ENCODE measurements at places on chromosomes 5 and 9.

GRCh38 chr9:17878810-17879370 is 300.0 kb downstream of the SH3GL2 start:
- no peak for DNase-seq

DNA sequence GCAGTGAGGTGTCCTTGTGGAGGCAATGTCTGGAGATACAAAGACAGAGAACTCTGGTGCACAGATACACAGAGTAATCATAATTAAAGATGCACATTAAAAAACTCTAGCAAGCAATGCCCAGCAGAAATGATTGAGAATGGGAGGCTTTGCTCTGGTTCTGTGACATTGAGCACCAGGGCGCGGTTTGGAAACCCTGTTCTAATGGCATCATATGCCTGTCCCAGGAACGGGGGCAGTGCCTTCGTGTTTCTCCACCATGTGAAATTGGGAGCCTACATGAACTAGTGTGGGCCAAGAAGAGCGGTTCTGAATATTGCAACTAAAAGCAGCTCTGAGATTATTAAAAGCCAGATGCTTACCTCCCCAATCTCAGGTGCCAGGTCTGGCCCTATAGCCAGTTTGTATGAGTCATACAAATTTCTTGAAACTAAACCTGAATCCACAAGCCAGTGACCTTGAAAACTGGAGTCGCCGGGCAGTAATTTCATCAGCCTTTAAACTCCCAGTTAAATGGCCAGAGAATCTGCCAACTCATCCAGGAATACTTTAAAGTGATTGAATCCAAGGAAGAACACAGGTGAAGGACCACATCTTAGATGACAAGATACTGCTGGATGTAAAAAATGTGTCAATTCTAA is 22.2 kb upstream of the CTSL start:
- DNase-seq: no peak

GRCh38 chr5:74316064-74316603 is 324.4 kb downstream of the ENC1 start:
- DNase-seq: no peak

DNA sequence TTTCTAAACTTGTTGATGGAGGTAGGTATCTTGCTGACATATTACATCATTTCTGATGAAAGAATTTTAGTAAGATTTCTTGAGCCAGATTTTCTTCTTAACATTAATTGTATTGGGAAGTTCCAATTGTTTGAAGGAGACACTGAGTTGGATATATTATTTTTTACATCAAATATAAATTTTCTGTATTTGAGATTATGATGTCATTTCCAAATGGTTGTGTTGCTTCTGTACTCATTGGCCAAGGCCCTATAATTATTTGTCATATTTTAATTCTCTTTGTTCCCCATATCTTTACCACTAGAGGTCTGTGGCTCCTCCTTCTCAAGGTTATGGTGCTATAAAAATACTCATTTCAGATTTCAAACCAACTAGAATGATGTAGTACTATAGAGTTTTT is 53.4 kb downstream of the ITGA1 start:
- DNase-seq: no peak

DNA sequence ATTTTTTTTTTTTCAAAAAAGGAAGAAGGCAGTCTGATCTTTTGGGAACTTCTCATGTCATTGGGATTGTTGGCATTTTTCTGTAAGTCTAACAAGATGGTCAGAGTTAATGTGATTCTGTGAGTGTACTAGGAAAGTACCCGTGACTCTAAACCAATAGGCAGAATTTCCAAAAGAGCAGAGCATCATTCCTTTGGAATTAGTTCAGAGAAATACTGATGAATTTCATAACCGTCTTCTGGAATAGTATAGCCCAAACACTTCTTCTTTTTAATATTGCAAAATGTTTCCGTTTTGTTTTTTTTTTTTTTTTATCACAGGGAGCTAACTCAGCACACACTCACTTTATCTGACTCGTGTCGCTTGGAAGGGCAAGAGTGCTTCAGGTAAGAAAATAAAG is 407.4 kb downstream of the DTWD2 start:
- no peak for DNase-seq

GRCh38 chr5:72248410-72248981 is 71.5 kb downstream of the MRPS27 start:
- no peak for DNase-seq

DNA sequence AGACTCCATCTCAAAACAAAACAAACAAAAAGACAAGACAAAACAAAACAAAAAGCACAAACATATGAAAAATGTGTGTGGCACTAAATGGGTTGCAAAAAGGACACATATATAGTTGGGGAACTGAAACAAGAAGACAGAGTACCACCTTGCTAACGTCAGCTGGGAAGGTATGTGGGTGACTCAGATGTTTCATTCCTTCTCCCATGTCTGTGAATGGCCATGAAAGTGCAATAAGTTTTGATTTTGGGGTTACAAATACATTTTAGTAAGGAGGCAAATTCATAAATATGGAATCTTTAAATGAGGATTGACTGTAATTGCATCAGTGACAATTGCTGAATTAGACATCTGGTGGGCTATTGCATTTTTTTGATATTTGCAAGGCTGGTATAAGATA is 81.6 kb upstream of the KLF4 start:
- DNase-seq: no peak

DNA sequence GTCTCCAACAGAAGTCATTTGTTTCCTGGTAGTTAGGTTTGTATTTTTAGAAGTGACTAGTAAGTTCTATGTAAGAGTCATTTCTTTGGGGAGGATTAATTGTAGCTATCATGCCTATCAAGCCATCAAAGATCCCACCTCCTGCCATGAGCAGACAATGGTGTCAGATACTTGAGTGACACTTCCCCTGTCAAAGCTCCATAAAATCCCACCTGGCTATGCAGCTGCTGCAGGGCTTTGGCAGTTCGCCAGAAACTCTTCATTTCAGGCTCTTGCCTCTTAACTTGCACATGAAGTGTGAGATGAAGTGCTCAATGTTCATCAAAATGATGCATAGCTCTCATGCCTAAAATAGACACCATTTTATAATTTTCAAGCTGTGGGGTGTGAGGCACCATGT is 312.1 kb downstream of the CDH12 start:
- no peak for DNase-seq

DNA sequence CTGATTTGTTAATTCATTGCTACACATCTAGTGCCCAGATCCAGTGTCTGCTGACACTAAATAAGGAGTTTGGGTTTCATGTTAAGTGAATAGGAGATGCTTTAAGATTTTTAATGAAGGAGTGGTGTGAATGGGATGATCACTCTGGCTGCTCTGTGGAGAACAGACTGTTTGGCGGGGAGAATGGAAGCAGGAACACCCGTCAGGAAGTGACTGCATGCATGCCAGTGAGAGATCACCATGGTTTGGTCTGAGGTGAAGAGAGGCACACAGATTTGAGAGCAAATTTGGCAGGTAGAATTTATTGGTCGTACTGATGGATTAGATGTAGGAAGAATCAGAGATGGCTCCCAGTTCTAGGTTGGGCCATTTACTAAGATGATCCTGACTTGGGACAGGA is 19.8 kb downstream of the ATP6V0E1 start:
- no peak for DNase-seq

GRCh38 chr5:143714629-143715028 is 97.3 kb upstream of the HMHB1 start:
- DNase-seq: no peak

GRCh38 chr5:61802456-61802855 is 470.4 kb downstream of the ZSWIM6 start:
- DNase-seq: no peak

GRCh38 chr5:179168664-179169063 is 108.5 kb downstream of the ZNF354C start:
- no peak for DNase-seq

DNA sequence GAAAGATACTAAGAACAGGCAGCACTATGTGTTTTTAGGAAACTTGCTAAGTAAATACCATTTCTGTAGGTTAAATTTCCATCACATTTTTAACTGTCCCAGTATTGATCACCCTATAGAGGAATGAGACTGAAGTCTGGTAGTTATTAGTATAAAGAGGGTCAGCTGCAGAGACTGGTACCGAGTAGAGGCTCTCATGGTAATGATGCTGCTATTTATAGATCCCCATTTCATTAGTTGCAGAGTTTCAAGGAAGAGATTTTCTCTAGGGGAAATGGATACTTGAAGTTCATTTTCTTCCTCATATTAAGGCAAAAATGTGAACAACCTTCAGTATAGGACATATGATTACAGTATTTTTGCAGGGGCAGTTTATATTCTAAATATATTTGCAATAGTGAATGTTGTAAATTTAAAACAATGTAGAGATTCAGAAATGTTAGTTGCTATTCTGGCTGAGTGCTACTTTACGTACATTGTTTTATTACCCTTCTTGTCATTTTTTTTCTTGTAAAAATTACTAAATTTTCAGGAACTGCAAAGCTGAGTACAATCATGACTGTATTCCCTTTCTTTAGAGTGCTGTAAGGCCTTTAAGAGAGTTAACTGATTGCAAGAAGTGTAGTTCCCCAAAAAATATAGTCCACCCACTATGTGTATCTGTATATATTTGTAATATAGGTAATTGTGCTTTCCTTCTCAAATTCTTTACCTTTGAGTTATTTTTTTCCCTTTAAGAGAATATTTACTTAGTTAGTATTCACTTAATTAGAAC is 14.7 kb downstream of the PBX3 start:
- no peak for DNase-seq

DNA sequence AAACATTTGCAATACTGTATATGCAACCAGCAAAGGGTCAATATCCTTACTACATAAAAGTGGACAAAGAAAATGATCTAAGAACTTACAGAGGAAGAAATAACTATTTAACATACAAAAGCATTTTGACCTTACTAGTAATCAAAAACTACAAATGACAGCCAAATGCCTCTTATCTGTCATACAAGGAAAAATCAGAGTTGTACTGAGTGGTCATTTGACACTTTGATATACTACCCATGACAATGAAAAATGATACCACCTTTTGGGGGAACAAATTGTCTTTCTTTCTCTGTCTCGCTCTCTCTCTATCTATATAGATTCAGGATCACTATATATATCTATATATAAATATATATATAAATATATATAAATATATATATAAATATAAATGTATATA is 50.4 kb upstream of the ZSWIM6 start:
- no peak for DNase-seq

DNA sequence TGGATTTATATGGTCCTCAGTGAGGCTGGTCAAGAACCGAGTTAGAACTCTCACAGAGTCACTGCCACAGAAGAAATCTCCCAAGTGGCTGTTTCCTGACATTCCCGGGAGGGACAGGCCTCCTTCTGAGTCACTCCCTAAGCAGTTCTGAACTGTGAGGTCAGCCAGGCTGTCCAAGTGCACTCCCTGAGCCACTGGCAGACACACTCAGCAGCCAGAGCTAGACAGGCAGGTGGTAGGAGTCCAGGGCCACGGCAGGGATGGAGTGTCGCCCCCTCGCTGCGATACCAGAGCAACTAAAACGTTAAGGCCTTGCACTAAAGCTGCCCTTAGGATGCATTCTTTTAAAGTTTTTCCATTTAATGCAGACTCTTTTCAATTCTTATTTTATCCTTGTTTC is 3.4 kb downstream of the IL4 start:
- no peak for DNase-seq

DNA sequence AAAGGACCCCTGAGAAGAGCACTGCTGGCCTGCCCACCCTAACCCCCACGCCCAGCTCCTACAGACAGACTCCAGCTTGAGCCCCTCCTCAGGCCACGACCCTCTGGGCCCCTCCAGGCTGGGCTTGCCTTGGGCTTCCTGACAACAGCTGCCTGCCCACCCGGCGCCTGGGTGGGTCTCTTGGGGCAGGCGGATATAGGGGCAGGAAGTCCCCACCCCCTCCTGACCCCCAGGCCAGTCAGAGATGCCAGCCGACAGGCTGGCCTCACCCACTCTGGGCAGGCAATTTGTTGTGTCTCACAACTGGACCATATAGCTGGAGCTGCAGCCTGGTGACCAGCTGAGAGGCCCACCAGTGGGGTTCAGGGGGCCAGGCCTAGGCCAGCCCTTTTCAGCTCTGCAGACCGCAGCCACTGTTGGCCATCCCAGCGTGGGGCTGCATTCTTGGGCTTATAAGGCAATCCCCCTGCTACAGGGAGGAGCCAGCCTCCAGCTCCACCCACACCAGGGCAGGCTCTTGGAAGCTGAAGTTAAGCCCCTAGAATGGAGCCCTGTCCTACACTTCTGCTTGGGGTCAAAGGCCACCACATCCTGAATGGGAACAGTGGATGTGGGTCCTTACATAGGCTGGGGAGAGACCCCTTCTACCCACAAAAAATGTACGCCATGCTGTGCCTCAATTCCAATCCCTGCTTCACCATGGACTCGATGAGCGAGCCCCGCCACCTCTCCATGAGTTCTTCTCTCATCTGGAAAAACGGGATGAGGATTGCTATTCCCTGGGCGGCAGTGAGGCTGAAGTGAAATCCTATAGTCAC is 2.0 kb downstream of the PDLIM7 start:
- DNase-seq: no peak

DNA sequence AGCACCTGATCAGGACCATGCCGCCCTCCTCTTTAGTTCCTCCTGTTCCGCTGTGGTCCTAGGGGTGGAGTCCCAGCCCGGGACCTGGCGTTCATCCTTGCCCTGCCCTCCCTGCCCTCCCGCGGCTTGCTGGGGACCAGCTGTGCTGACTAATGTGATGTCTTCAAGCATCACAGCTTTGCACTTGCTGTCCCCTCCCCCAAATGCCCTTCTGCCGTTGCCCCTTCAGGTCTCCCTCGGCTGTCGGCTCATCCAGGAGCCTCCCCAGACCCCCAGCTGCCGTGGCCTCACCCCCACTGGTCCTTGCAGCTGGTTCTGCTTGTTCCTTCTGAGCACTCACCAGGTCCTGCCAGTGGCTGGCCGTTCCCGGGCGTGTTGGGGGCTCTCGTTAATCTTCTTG is 19.9 kb downstream of the RXRA start:
- no peak for DNase-seq

GRCh38 chr5:40428126-40428525 is 251.6 kb upstream of the PTGER4 start:
- DNase-seq: no peak

DNA sequence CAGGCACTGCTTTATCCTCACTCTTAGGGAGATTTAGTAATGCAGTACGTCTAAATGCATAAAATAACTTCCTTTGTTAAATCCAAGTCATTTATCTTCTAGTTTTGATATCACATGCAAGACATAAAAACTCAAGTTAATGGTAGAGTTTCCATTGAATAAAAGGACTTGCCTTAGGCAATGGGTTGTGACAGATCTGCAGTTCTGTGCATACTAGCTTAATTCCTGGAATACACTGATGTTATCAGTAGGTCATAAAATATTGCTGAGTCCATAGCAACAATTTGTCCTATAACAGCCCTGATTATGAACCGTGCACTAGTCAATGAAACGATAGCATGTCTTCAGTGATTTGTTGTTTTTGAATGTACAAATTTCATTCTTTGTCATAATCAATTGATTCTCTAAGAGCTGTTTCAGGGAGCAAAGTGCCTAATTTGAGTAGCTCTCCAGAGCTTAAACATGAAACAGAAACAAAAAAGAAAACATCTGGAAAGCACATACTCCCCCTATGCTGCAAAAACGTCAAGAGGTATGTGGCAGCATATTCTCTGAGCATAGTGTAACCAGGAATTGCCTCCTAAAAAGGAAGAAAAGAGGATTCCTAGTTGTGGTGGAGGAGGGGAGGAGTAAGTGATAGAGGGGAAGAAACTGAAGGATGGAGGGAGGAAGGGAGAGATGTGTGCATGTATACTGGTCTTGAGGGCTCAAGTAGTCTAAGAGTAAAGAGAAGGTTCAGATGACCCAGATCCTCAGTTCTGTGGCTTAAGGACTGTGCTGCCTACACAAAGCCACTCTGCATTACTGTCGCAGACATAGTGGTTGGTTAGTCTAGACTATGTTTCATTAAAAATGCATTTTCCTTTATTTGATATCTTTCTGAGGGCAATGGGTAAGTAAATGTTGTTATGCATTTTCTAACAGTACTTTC is 589.2 kb downstream of the PRR16 start:
- no peak for DNase-seq

- no peak for DNase-seq
Observed at GRCh38 chr5:151448038-151448985, 909 bp downstream of the SLC36A1 start.
